ENCODE measurements at places on chromosomes 5 and 9.
A peak's percentile ranks its signal among the peaks of the same experiment; 100 is the strongest.

DNA sequence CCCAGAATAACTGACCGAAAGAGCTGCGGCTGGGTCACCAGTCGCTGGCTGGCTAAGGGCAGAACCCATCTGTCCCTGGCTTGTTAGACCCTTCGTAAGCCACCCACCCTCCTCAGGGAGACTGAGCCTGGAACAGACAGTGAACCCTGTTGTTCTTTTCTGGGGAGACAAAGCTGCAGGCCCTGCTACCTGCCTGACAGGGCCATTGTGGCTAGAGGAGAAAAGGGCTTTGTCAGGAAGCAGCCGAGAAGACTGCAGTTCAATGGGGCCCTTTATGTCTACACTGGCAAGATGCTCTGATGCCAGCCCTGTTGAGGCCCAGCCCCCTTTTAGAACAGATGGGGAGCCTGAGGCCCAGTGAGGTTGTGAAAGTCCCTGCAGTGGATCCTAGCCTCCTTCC lies 3.7 kb upstream of the NIPAL4 start:
- DNase-seq = no peak

- peak; percentile 95 for DNase-seq
Observed at GRCh38 chr5:55534436-55535198, at the start of gene PLPP1. Gene PLPP1 (minus strand): TSS chr5:55534964. CDS start chr5:55534629, 335 bp downstream.

DNA sequence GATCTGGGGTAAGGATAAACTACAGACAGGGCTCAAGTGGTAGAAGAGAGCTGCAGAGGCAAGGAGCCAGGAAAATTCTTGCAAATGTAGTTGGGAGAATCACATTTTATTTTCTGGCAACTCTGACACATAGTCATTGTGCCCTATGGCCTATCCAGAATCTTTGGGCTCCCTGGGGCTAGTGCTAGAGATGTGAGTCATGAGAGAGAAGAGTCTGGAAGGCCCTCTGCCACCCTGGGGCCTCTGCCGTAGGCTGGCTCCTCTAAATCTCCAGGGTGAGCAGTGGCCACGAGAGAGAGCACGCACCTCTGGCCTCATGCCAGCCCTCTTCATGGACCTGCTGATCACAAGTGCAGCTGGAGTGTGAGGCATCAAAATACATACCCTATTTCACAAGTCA lies 74.3 kb upstream of the SSBP2 start:
- DNase-seq = peak; percentile 93

DNA sequence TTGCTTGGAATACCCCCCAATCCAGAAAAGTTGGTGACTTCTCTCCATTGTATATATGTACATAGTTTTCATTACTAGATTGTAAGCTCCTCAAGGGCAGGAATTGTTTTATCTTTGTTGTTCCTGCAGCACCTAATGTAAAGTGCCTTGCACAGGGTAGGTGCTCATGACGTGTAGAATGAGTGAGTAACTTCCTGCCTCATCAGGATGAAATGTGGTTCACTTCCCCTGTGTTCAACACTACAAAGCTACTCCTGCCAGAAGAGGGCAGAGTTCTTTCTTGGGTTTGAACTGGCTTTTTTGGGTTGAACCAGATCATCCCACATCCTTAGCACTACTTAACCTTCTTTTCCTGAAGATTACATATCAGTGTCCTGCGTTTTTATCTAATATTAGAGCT lies 23.9 kb downstream of the GTF3C4 start:
- peak; percentile 8 for DNase-seq

Data from GM23248 (cell line).